RWPE2 (cell line): ENCODE measurements at places on chromosomes 13 and 19.

GRCh38 chr13:41467425-41467945 is 10.1 kb downstream of the RGCC start:
- no peak for DNase-seq

DNA sequence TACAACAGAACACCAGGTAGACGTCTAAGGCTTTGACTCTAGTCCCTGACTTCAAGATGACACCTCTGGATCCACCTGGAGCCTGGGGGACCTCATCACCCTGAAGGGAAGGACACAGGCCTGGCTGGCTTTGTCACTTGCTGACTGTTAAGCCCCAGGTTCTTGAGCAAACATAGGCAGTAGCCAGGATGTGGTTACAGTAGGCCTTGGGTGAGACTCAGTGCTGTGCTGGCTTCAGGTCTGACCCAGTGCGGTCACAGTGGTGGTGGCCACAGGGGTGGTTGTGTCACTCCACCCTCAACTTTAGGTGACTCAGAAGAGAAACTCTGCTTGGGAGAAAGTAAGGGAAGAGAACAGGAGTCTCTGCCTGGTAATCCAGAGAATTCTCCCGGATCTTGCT is 497.8 kb downstream of the UQCRFS1 start:
- no peak for DNase-seq

- DNase-seq: no peak
Measured at GRCh38 chr13:76871432-76871831, 14.8 kb downstream of the KCTD12 start.

- DNase-seq: no peak
Measured at GRCh38 chr19:18468517-18468916, 30.6 kb upstream of the ISYNA1 start.

DNA sequence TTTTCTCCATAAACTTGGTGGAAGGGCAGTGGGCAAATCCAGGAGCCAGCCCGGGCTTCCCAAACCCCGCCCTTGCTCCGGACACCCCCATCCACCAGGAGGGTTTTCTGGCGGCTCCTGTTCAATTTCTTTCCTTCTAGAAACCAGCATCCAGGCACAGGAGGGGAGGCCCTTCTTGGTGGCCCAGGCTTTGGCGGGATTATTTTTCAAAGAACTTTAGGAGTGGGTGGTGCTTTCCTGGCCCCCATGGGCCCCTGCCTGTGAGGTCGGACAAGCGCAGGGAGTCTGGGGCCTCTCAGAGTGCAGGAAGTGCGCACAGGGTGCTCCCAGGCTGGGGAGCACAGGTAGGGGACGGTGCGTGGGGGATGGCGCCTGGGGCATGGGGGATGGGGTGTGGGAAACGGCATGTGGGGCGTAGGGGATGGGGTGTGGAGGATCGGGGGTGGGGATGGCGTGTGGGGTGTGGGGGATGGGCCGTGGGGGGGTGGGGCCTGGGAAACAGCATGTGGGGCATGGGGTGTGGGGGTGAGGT is 396 bp downstream of the F7 start:
- DNase-seq: no peak

- DNase-seq: no peak
Measured at GRCh38 chr13:43089912-43090498, 66.6 kb downstream of the DNAJC15 start.

- no peak for DNase-seq
Measured at GRCh38 chr13:73522937-73523336, 464.1 kb downstream of the KLF5 start.

- DNase-seq: no peak
Measured at GRCh38 chr19:51219971-51220370, 4.9 kb upstream of the CD33 start.
